Skeletal muscle cell (primary cell): ENCODE measurements at places on chromosomes 13 and 19.

- no peak for DNase-seq
These were observed 19.0 kb upstream of the ISYNA1 start for GRCh38 chr19:18456974-18457373.

GRCh38 chr19:21128901-21129698 lies 12.7 kb upstream of the ZNF431 start:
- DNase-seq, result no peak

DNA sequence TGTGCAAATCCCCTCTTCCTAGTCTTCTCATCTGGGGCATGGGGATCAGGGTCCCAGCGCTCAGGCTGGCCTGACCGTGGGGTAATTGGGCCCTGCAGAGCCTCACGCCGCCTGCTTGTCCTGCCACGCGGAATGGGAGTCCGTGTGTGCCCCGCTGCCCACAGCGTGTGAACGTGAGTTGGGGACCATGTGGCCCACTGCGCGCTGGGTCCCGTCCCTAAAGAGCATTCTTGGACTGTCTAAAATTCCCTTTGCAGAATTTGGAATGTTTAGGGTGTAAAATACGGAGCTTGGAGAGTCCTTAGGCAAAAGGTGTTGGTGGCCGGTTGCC lies 2.9 kb downstream of the TMPRSS9 start:
- DNase-seq, result no peak

- DNase-seq, result no peak
These were observed at the start of gene TNPO2 for GRCh38 chr19:12723641-12724426. Gene TNPO2 (minus strand): TSS chr19:12723932. CDS start chr19:12720977, 2,955 bp downstream.

- no peak for DNase-seq
These were observed 185.2 kb downstream of the KLF12 start for GRCh38 chr13:73948848-73949529.

GRCh38 chr13:80256352-80256932 lies 84.5 kb downstream of the SPRY2 start:
- DNase-seq, result no peak

GRCh38 chr19:15198951-15199660 lies 1.7 kb downstream of the NOTCH3 start:
- DNase-seq, result no peak

- DNase-seq, result no peak
These were observed 38.3 kb downstream of the ANKRD10 start for GRCh38 chr13:110876609-110877008.

DNA sequence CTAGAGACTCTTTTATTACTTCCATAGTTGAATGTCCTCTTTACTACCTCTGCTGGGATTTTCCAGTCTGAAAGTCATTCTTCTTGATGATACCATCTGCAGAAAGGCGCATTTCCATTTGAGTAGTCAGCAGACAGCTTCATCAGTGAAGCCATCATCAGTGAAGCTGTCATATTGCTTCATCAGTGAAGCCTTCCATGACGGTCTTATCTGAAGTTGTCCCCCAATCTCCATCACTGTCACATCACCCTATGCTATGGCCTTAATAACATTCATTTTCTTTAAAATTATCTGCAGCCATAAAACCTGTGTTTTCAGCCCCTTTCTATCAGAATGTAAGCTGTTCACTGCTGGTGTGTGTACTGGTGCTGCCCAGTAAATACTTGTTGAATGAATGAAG lies 151.6 kb downstream of the B3GLCT start:
- no peak for DNase-seq
